Esophagus squamous epithelium (tissue), 5 donors: ENCODE measurements at places on chromosomes 3 and 15.

DNA sequence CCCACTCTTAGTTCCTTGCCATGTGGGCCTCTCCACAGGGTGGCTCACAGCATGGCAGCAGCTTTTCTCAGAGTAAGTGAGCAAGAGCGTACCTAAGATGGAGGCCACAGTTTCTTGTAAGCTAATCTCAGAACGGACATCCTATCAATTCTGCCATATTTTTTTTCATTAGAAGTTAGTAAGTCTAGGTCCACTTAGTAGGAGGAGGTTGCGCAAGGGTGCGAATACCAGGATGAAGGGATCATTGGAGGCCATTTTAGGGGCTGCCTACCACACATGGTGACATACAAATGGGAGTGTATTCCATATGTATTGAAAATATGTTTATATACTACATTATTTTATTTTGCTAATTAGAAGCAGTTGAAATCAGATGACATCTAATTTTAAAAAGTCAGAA, 31.5 kb downstream of the NR1D2 start:
- DNase-seq, result no peak

GRCh38 chr3:154625756-154626155, 195.8 kb upstream of the GPR149 start:
- DNase-seq, result no peak

DNA sequence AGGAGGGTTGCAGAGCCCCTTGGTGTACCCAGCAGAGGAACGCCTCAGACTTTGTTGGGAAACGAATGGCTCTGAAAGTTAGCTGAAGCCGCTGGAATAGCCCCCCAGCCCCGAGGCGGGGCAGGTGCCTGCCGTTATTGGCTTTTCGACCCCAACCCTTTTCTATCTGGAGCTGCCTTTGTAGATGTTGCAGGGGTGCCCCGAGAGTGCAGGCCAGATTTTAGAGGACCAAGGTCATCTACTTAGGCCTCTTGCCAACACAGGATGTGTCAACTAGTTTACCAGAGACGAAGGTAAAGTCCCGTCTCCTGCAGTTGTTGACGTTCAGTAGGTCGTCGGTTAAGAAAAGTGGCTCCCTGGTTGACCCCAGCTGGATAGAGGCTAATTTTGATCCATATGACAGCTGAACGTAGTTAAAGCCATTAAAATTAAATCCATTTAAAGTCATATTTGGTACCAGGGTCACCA, 579 bp upstream of the UBE3A start:
- no peak for DNase-seq

- no peak for DNase-seq
These were observed 315.8 kb downstream of the NTRK3 start for GRCh38 chr15:87940768-87941167.
